Endothelial cell of umbilical vein (primary cell): ENCODE measurements at places on chromosomes 6 and 20. TPM values are rescaled to one million over a fixed set of nuclear protein-coding genes. Genes with fewer than 3 reads are reported as not detected.

Gene UTRN
- total RNA-seq, result 224 and 228 TPM in 2 replicates

Gene SCUBE3
- total RNA-seq, result 0.62 and 1.5 TPM in 2 replicates

Gene CPXM1
- total RNA-seq, result 9.3 and 20.3 TPM in 2 replicates

Gene MRAP2
- total RNA-seq, result 3.5 and 5.8 TPM in 2 replicates

Gene LIN28B
- not detected in 2 replicates for total RNA-seq

Gene NRSN1
- total RNA-seq, result not detected in 2 replicates

Gene SLC2A10
- total RNA-seq, result 11.1 and 11.2 TPM in 2 replicates

Gene GPLD1
- total RNA-seq, result 0.53 TPM in 1 of 2 replicates, not detected in the other

Gene GHRH
- total RNA-seq, result not detected in 2 replicates

Gene PRDM1
- 2.7 and 4.8 TPM in 2 replicates for total RNA-seq

Gene PKHD1
- total RNA-seq, result not detected in 2 replicates

Gene MYBL2
- 105 and 107 TPM in 2 replicates for total RNA-seq

Gene GABRR1
- not detected in 2 replicates for total RNA-seq
